Femur (tissue), 1 donor: ENCODE measurements at places on chromosomes 12 and 14.

DNA sequence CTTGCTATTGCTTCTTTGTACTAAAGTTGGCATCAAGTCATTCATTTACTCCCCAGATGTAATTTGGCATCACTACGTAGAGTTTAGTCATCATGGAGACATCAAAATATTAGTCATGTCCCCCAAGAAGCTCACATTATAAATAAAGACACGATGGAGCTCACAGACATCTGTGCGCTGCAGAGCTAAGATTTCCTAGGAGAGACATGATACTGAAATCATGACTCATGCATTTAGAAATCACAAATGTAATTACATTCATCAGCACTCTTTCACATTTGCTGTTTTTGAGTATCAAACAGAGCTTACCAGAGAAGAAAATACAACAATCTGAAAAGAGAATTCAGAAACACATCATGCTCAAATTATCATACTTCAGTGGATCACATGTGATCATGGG lies 169.8 kb downstream of the LRIG3 start:
- DNase-seq, result no peak

DNA sequence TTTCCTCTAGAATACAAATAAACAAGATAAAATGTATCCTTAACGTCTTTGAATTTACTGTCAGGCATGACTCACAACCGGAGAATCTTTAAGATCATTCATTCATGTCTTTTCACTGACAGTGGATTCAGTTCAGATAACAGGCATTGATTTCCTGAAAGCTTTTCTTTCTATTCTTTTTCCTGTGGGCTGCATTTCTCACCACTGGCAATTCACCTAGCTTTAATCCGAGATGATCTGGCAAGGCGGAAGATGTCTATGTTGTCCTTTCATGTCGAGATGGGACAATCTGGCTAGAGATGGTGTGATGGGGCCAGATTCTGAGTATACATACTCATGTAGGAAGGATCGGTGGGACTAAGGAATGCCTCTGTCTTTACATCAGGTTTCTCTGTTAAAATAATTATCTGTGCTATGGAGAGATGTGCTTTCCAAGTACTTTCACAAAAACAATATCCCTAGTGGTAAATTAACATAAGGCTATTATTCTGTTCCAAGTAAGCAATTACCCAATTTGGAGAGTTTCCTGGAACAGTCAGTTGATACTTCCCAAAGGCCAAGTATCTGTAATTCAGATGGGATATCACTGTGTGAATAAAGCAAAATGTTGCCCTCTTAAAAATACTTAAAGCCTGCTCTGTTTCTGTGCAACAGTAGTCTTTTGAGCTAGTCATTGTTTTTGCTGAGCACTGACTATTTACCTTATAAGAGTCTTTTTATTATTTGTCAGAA lies 17.8 kb downstream of the ACSS3 start:
- no peak for DNase-seq

- no peak for DNase-seq
Measured at GRCh38 chr12:16449459-16449858, 102.0 kb downstream of the MGST1 start.

- DNase-seq, result no peak
Measured at GRCh38 chr12:64125913-64126312, 96.2 kb downstream of the KICS2 start.

- DNase-seq, result no peak
Measured at GRCh38 chr14:91284146-91284790, 39.8 kb upstream of the GPR68 start.

GRCh38 chr12:100528471-100529127 lies 44.9 kb upstream of the GAS2L3 start:
- no peak for DNase-seq

GRCh38 chr12:64747695-64748094 lies 11.5 kb downstream of the GNS start:
- no peak for DNase-seq

GRCh38 chr14:89779707-89780106 lies 174.8 kb downstream of the EFCAB11 start:
- no peak for DNase-seq

- no peak for DNase-seq
Measured at GRCh38 chr12:41202051-41202450, 13.9 kb downstream of the PDZRN4 start.

GRCh38 chr12:4482936-4483335 lies 37.3 kb upstream of the FGF6 start:
- DNase-seq, result no peak

DNA sequence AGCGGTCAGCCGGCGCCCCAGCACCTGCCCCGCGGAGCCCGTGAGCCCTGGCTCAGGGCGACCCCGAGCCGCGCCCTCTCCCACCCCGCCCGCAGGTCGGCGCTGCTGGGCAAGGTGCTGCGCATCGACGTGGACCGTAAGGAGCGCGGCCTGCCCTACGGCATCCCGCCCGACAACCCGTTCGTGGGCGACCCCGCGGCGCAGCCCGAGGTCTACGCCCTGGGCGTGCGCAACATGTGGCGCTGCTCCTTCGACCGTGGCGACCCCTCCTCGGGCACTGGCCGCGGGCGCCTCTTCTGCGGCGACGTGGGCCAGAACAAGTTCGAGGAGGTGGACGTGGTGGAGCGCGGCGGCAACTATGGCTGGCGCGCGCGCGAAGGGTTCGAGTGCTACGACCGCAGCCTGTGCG lies 14.4 kb downstream of the HHIPL1 start:
- no peak for DNase-seq

- no peak for DNase-seq
Measured at GRCh38 chr12:100484183-100484886, 10.7 kb downstream of the NR1H4 start.

- no peak for DNase-seq
Measured at GRCh38 chr12:129152351-129153104, 299.2 kb downstream of the GLT1D1 start.

DNA sequence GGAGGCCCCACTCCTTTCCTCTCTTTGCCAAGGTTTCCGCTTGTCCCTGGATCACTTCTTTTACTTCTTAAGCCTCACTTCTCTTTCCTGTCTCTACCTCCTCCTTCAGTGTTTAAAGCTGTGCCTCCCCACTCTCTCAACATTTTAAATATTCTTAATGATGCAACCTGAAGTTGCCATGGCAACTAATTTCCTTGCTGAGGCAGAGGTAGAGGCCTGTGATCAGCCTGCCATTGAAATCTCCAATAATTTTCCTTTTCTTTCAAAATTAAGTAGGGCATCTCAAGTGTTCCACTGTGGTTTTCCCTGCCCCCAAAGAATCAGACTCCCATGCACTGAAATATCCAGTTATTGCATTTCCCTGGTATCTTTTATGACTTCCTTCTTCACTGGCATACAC lies 108.6 kb upstream of the VRK1 start:
- DNase-seq, result no peak

GRCh38 chr14:25411781-25412757 lies 362.1 kb upstream of the STXBP6 start:
- peak; percentile 49 for DNase-seq

GRCh38 chr12:115413626-115414025 lies 729.7 kb upstream of the TBX3 start:
- no peak for DNase-seq

DNA sequence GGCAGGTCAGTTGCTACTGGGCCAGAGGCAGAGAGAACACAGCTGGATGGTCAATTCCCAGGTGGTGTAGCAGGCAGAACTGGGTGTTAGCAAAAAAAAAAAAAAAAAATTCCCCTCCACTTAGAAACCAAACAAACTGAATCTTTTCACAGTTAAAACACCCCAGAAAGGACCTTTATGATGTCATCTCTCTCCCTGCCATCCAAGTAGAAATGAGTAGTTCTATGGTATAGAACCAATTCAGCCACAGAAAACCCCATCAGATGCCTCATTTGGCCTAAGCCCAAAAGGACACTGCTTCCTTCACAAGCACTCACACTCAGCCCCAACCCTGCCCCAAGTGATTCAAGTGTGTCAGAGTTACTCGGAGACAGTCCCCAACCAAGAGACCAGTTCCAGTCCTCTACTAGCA lies 230.8 kb downstream of the DPF3 start:
- no peak for DNase-seq

DNA sequence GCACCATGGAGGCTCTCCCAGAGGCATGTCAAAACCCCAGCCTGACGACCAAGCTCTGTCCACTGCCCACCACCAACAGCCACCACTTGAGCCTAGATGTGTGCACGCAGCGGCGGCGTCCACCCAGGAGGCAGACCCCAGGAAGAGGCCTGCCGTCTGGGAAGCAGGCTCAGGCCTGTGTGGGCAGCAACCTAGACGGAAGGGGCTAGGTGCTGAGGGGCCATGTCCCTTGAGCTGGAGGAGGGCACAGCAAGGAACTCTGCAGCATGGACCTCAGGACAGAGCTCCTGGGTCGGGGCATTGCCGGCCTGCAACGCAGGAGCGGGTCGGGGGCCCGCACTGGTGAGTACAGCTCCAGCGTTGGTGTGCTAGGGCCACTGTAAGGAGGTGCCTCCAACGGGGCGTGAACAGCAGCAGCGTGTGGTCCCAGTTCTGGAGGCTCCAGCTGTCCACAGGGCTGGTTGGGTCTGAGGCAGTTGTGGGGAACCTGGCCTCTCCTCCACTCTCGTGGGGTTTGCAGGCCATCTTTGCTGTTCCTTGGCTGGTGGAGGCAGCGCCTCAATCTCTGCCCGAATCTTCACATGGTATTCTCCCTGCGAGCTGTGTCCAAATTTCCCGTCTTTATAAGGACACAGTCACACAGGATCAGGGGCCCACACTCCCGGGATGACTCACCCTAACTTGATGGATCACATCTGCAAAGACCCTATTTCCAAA lies 20.5 kb downstream of the ZBTB42 start:
- no peak for DNase-seq

DNA sequence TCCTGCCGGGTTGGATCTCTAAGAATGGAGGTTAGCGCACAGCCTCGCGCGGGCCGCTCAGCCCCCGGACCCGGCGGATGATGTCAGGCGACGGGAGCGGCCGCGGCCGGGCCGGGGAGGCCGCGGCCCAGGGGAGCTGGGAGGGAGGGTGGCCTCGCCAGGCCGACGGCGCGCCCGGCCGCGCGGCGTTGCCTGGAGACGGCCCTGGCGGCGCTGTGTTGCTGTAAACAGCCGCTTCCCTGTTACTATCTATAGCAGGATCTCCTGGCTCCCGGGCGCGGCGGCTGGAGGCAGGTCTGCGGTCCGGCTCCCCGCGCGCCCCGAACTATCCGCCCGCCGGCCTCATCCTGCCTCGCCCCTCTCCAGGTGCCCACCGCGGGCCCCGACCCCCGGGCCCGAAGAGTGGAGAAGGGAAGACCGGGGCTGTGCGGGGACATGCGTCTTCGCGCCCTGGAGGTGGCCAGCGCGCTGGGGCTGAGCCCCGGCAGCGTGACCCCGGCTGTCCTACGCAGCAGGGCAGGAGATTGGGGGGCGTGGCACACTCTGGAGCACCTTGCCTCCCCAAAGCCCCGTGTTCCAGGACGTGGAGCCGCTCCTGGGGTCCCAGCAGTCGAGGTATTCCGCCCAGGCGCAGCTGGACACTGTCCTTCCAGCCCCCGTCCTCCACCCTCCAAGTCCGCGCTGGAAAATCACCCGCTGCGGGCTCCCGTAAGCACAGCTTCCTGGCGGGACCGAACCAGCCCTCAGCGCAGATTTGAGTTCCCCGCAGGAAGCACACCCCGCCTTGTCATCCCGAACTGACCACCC lies 1.4 kb upstream of the FOS start:
- DNase-seq, result peak; percentile 96

- no peak for DNase-seq
Measured at GRCh38 chr12:93380480-93381121, 2.9 kb downstream of the NUDT4 start.

DNA sequence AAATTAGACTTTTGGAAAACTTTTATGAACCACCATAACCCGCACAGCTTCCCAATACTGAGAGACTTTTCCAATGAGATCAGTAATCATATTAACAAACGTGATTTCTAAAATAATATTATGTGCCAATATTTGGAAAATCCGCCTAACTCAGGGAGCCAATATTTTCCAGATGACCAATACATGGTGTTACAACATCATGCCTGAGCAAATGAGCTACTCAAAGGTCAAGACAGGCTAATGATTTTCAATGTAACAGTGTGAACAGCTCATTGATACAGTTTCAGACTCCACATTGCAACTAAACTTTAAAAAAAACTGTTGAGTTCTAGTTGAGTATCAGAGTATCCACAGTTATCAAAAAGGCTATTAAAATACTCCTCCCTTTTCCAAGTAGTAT lies 46.8 kb downstream of the RNF34 start:
- DNase-seq, result no peak

DNA sequence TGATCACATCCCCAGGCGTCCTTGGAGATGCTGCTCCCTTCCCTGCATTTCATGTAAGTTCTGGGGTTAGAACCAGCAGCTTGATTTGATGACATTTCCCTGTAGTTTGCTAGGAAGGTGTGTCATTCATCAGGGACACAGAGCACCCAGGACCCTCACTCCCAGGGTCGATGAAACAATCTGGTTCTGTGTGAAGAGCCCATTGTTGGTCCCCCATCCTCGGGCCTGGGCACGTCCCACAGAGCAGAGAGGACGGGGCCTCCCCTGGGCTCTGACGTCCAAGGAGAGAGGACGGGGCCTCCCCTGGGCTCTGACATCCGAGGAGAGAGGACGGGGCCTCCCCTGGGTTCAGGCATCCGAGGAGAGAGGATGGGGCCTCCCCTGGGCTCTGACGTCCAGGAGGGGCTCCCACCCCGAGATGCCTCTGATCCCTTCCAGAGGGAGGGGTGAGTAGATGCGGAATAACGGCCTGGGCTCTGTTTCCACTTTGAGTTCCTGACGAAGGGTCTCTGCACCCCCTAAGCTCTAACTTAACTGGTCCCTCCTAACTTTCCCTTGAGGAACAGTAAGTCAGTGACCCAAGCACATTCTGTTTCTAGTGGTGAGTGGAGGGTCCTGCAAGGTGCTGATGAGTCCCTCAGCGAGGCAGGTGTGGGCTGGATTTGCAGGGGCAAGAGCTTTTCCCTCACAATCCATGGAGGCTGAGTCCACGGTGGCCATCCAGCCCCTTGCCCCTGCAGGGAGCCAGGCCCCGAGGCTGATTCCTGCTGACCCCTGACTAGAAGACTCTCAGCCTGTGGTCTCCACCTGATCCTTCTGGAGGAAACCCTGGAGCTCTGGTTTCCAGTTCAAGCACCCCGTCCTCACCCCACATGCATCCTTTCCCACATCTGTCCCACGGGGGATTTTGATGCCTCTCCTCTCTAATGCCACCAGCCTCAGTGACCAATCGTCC lies 35.5 kb upstream of the SFSWAP start:
- DNase-seq, result peak; percentile 4

DNA sequence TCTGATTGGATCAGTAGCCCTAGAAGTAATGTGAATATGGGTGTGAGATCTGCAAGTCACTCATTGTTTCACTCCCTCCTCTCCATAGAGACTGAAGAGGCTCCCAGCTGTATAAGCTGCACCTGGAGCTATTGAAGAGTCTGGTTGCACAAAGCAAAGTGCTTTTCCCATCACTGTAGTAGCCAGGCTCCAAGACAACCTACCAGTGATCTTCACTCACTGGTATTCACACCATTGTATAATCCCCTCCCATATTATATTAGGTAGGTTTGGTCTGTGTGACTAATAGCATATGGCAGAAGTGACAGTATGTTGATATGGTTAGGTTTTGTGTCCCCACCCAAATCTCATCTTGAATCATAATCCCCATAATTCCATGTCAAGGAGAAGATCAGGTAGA lies 64.4 kb downstream of the ZFC3H1 start:
- no peak for DNase-seq
